ENCODE measurements at places on chromosomes 6 and 20.

- no peak for DNase-seq
Observed at GRCh38 chr6:43183441-43183840, 1.4 kb downstream of the CUL9 start.

DNA sequence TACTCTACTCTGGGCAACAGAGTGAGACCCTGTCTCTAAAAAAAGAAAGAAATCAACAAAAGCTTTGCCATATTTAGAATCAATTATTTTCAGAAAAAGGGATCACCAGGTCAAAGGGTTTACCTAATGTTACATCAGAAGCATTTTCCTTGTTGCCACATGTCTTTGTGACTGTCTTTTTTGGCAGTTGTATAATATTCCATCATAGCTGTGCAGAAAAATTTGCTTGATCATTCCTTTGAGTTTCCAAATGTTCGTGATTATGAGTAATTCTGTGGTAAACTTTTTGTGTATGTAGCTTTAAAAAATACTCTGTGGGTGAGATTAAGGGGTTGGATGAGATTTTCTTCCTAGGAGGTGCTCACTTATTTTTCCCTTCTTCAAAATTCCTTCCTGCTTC, 26.4 kb downstream of the PNPLA1 start:
- DNase-seq, result no peak

DNA sequence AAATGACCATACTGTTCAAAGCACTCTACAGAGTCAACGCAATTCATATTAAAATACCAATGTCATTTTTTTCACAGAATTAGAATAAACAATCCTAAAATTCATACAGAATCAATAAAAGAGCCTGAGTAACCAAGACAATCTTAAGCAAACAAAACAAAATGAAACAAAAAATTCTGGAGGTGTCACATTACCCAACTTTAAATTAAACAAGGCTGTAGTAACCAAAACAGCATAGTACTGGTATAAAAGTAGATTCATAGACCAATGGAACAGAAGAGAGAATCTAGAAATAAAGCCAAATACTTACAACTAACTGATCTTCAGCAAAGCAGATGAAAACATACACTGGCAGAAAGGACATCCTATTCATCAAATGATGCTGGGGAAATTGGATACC, 346.9 kb upstream of the JAG1 start:
- DNase-seq, result no peak

DNA sequence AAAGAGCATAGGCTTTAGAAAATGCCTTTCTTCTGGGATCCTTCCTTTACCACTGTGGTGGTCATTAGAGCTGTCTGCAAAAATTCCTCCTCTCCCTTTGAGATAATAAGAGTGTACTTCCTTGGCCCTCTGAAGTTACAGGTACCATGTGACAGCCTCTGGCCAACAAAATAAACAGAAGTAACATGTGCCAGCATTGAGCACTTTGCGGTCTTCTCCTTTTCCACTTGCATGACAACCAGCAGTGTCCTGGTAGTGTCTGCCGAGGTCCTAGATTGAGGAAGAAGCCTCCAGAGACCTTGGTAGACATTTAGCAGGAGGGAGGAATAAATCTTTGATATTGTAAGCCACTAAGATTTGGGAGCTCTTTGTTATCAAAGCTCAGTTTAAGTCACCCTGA, 87.5 kb upstream of the ARID1B start:
- no peak for DNase-seq

DNA sequence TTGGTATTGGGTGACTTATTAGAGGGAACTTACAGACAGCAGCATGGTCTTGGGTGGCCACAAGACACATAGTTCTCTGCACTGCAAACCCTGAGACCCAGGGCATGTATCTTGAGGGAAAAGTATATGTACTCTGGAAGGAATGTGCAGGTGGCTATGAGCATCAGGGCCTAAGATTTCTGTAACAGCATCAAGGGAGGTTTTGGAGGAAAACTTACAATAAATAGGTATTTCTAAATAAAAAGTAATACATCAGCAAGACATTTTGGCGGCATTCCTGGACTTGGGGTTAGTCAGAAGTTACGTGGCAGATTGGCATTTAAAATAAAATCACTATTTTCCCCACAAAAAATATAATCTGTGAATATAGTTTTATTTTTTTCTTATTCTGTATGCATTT, 8.0 kb upstream of the STX7 start:
- DNase-seq, result no peak

DNA sequence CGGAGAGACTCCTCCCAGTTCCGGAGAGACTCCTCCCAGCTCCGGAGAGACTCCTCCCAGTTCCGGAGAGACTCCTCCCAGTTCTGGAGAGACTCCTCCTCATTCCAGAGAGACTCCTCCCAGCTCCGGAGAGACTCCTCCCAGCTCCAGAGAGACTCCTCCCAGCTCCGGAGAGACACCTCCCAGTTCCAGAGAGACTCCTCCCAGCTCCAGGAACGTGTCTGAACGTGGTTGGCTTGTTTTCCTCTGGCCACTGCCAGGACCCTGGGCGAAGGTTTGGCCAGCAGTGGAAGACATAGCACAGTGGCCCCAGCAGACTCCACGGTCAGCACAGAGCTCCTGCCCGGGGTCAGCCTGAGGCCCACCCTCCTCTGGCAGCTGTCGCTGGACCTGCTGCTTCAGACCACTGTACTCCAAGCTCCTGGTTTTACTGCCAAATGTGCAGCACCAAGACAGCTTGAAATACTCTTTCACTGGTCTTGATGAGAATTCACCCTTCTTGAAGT, 122.3 kb upstream of the AFDN start:
- no peak for DNase-seq

DNA sequence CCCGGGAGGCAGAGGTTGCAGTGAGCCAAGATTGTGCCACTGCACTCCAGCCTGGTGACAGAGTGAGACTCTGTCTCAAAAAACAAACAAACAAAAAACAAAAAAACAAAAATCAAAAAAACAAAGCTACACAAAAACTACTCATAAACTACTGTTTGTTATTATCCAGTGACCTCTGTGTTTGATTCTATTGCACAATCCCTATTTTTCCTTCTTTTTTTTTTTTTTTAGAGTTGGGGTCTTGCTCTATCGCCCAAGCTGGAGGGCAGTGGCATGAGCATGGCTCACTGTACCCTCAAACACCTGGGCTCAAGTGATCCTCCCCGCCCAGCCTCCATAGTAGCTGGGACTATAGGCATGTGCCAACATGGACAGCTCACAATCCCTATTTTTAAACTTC, 92.7 kb downstream of the FAM217A start:
- no peak for DNase-seq

GRCh38 chr20:14334306-14334930, 3.0 kb downstream of the FLRT3 start:
- no peak for DNase-seq

GRCh38 chr6:161215193-161215592, 58.7 kb downstream of the AGPAT4 start:
- no peak for DNase-seq

GRCh38 chr6:378958-379409, 12.6 kb upstream of the IRF4 start:
- no peak for DNase-seq

- peak; percentile 81 for DNase-seq
Observed at GRCh38 chr6:157021993-157022740, 245.0 kb downstream of the ARID1B start.

- no peak for DNase-seq
Observed at GRCh38 chr20:14691994-14692393, 354.6 kb upstream of the FLRT3 start.

- DNase-seq, result no peak
Observed at GRCh38 chr20:63403403-63404105, 42.4 kb upstream of the CHRNA4 start.

- DNase-seq, result no peak
Observed at GRCh38 chr20:6070829-6071695, 17.2 kb upstream of the LRRN4 start.

DNA sequence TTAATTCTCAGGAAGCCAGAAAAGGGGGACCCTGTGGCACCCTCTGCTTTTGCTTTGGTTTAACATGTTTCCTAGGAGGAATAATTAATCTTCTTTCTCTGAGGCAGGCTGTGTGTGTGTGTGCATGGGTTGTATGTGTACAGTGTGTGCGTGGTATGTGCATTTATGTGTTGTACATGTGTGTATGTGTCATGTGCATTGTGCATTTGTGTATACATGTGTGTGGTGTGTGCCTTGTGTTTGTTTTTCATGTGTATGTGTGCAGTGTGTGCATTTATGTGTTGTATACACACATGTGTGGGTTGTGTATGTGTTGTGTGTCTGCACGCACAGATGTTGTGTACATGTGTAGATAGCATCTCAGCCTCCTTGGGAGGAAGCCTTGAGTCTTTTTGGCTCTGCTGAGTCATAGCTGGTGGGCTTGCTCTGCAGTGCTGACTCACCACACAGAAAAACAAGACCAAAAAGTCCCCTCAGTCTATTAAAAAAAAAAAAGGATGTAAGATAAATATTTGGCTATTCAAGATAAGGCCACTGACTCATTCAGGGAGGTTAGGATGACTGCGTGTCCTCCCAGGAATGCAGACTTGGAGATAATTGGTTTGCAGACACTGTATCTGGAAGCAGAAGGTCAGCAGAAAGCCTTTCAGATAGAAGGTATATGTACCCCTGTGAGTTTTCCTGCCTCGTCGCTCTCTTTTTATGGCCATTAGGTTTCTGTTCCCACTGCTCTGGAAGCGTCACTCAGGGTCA, 58.6 kb downstream of the SYNJ2 start:
- no peak for DNase-seq

GRCh38 chr20:48892891-48893290, 28.6 kb upstream of the ARFGEF2 start:
- DNase-seq, result no peak

DNA sequence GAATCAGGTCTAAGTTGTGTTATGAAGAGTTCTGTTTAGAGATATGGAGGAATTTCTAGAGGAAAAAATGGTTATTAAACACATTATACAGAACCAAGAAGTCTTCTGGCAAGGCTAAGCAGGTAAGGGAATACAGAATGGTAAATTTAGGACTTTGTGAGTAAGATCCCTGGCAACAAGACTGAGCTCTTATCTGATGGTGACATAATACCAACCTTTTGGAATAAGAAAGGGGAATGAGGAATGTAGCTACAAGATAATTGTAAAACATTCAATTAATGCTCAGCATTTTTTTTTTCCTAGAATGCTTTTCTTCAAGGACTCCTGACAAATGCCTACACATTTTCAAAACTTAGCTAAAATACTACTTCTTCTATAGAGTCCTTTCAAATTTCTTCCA, 51.8 kb downstream of the CYB5R4 start:
- no peak for DNase-seq

- no peak for DNase-seq
Observed at GRCh38 chr20:6819599-6819998, 52.1 kb downstream of the BMP2 start.

DNA sequence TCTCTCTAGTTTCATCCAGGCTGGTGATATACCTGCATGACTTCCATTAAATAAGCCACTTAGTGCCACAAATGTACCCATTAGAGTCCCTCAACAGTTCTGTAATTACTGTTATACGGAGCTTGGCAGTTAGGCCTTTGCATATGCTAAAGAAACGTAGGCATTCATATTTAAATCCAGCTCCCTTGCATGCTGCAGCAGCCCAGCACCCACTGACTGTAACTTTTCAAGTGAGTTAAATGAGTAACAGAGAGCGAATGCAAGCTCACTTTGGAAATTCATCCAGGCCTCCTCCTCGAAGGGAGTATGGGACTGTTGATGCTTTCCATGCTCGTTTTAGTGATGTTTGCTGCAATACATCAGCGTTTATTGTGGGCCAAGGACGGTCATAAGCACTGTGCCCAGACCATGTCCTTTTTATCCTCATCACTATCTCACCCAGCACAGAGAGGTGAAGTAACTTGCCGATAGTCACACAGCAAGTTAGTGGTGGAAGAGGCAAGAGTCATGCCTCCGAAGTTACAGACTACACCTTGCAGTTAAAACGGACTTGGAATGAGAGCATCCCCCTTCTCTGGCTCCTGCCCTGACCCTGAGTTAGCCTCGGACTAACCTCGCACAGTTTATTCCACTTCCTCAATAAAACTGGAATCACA, 179.4 kb upstream of the PDE10A start:
- no peak for DNase-seq

DNA sequence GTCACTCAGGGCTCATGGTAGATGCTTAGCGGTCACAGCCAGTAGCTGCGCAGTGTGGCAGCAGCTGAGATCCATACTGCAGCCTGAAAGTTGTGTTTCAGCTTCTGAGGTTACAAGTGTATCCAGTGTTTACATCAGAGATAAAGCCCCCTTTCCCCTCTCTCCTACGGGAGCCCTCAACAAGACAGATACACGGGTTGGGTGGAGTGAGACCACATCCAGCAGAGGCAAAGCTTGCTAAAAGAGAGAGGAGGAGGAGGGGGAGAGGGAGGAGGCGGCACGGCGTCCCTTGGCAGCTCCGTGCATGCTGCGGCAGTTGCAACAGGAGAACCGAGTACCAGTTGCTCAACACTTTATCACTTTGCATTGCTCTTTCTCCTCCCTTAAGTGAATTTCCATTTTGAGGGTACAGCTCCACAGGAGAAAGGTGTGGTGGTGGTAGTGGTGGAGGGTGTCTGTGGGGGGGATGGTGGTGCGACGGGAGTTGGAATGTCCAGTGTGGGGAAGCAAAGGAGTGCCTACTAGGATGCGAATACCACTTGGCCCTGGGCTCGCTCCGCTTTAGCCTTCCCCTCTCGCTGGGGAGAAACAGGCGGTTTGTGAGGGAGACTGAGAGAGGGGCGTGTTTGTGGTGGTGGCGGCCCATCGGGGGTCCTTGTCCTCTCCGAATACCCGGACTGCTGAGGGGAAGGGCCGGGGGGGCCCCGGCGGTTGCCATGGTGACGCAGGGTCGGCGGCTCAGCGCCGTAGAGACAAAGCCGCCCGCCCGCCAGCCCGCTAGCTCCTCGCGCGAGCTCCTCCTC, 405 bp upstream of the RNF182 start:
- no peak for DNase-seq

DNA sequence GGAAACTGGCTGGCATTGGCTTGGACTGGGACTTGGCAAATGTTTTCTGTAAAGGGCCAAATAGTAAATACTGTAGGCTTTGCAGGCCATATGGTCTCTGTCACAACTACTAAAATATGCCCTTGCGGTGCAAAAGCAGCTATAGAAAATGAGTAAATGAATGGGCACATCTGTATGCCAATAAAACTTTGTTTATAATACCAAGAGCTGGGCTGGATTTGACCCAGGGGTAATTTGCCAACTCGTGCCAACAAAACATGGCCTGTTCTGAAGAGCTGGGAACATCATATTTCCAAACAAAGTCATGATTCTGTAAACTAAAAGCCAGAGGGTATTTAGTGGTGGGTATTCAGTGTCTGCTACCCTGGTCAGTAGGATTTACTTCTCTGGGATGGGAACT, 320.1 kb upstream of the SOX4 start:
- DNase-seq, result no peak

Data from T-helper 17 cell (primary cell).